Epithelial cell of proximal tubule (primary cell): ENCODE measurements at places on chromosomes 3 and 15.

- DNase-seq = no peak
Observed at GRCh38 chr3:113174801-113175485, 36.4 kb upstream of the BOC start.

GRCh38 chr3:15271785-15272381, 60.5 kb downstream of the SH3BP5 start:
- no peak for DNase-seq

DNA sequence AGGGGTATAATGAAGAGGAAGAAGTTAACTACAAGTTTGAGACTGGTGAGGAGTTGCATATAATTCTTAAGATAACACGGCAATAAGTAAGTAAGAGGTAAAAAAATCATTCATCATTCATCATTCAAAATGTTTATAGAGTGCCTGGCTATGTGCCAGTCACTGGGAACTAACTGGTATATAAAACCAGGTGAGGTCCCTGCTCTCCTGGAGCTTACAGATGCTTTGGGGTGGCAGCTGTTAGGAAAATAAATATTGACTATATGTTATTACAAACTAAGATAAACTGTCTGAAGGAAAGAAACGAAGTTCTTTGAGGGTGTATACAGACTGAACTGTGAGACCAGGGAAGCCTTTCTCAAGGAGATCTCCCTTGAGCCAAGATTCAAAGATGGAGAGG, 2.9 kb downstream of the CASR start:
- DNase-seq = no peak

GRCh38 chr3:183779896-183780465, 45.4 kb downstream of the MAP6D1 start:
- DNase-seq = no peak

- DNase-seq = no peak
Observed at GRCh38 chr15:100335335-100335999, 6.3 kb downstream of the ADAMTS17 start.

DNA sequence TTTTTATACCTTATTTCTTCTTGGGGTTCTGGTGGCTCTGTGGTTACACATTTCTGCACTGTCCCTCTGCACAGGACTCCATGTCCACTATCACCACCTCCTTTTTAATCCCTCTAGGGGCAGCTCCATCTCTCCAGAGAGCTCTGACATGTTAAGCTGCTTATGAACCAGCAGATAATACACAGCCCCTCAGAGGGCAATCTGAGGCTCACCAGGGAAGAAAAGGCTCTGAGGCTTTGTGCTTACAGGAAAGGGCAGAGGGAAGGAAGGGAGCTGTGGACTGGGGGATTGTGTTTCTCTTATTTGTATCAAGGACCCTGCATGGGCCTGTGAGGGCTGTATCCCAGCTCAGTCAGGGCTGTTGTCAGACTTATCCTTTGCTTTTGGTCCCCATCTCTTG, 164.5 kb downstream of the EPHB1 start:
- no peak for DNase-seq

GRCh38 chr15:60803059-60803458, 324.1 kb upstream of the ICE2 start:
- DNase-seq = no peak

DNA sequence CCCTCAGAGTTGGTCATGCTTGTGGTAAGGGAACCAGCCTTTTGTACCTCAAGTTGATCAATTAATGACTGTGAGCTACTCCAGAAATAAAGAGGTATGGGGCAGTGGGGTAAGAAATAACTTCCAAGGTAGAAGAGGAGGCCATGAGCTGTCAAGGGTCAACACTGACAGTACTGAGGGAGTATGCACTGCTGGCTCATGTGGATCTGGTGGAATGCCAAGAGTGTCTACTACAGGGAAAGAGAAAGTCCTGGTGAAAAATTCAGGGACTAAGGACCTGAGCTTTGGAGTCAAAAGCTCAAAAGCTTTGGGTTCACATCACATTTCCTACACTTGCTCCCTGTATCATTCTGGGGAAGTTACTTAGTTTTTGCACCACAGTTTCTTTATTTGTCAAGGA, 154.9 kb downstream of the SEMA6D start:
- no peak for DNase-seq

- no peak for DNase-seq
Observed at GRCh38 chr3:52234516-52235447, 4.2 kb downstream of the TWF2 start.

DNA sequence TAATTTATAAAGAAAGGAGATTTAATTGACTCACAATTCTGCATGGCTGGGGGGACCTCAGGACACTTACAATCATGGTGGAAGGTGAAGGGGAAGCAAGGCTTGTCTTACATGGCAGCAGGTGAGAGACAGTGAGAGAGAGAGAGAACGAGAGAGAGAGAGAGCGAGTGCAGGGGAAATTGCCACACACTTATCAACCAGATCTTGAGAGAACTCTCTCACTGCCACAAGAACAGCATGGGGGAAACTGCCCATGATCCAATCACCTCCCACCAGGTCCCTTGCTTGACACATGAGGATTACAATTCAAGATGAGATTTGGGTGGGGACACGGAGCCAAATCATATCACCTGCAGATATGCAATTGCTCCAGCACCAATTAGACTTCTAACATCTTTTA, 7.1 kb upstream of the RPL39L start:
- DNase-seq = no peak

DNA sequence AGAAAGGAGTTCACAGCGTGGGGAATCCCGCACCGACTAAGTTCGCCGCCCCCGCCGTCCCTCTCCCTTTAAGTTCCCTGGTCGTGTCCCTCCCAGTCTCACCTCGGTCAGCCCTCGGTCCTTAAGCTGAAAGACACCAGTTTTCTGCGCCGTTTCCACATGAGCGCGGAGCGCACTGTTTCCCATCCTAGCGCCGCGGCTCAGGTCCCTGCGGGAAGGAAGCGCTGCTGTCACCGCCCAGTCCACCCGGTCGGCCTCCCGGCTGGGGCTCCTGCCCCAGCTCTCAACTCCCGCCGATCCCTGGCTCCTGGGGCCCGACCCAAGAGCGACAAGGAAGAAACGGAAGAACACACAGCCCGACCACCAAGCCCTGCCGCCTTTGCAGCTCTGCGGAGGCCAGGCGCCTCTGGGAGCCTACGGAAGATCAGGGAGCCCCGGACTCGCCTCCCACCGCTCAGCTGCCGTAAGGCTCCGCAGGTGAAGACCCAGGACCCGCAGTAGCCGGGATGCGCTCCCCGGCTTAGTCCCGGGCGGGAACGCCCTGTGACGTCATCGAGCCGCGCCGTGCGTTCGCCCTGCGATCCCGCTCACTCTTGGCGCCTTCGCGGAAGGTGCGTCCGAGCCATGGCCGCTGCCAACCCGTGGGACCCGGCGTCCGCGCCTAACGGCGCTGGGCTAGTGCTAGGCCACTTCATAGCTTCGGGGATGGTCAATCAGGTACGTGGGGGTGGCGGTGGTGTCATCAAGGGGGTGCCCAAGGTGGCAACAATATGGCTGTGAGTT, at the start of the genes HAUS2 and LRRC57:
Gene HAUS2, plus strand, starts transcription at position 590 of the 783 bp plus-strand sequence. Its CDS starts 35 bp downstream, at position 625.
Gene LRRC57, minus strand, starts transcription at position 545 of the 783 bp plus-strand sequence. Its CDS starts 359 bp downstream, at position 186.
- DNase-seq = peak; percentile 10

GRCh38 chr15:63553388-63553791, 43.8 kb upstream of the FBXL22 start:
- peak; percentile 91 for DNase-seq

DNA sequence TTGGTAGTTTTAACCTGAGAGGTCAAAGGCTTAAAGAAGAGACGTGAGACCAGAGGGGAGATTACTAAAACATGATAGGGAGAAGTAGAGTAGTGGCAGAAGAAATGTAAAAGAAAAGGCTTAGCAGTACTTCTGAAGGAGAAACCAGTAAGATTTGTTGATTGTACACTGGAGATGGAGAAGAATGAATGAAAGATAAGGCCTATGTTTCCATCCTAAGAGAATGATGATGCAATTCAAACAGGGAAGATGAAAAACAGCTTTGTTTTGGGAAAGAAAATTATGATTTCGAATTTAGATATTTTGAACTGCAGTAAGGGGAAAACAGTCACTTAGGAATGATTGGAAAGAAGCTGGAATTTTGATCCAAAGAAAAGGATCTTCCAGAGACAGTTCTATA, 97.4 kb upstream of the PLXND1 start:
- no peak for DNase-seq

DNA sequence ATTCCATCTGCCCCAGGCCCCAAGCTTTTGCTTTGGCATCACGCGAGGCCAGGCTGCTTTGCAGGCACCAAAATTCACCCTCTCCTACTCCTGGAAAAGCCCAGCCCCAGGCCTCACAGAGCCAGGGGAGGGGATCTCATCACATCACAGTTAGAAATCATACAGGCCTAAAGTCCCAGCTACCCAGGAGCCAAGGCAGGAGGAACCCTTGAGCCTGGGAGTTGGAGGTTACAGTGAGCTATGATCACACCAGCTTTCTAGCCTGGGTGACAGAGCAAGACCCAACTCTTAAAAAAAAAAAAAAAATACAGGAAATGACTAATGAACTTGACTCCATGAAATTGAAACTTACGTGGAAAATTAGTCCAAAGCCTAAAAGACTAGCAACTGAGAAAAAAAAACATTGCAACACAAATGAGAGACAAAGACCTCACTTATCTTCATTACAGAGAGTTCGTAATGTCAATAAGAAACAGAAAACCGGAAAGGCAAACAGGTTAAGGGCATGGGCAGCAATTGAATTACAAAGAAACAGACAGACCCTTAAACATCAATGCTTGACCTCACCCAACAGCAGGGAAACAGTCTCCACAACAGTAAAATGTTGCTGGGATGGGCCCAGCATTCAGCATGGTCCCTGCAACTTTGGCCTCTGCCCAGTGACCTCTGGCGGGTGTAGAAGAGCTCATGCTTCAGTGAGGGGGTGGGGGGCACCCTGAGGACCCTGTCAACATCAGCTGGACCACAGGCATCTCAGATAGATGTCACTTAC, 151.5 kb downstream of the LRRK1 start:
- DNase-seq = peak; percentile 52

GRCh38 chr15:63369781-63370180, 11.9 kb downstream of the CA12 start:
- no peak for DNase-seq

GRCh38 chr3:30862004-30862403, 32.5 kb downstream of the GADL1 start:
- DNase-seq = no peak

- DNase-seq = no peak
Observed at GRCh38 chr3:184059424-184059823, 6.6 kb downstream of the HTR3C start.

DNA sequence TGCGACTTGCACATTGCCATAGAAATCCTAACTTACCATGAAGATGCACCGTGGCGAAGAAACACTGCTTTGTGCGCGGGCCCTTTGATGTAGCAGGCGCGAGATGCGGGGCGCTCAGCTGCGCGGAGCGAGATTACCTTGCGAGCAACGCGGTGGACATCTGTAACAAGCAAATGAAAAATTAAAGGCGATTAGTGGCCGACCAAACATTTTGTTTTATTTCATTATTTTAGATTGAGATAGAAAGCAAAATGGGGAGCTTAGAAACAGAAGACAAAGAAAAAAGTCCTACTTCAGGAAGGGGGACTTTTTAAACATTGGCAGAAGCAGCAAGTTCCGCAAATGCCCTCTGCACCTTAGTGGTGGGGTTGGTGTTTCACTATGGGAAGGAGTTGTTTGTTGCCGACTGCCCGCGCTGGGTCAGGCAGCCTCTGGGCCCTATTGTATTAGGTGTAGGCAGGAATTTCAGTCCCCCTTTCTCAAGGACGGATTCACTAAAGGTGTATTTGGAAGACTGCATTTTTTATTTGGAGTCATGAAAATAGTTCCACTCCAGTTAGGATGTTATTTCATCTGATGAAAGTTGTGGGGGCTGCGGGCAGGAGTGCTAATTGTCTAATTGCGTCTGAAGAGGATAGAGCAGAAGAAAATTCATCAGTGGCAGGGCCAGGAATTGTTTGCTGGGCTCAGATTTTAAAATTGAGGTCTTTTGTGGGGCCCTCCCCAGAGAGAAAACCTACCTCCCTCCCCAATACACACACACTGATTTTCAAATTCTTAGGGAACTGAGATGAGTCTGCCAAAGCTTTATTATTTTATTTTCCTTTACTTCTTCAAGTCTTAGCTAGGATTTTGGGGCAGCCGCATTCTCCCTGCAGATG, 17.4 kb downstream of the ZIC4 start:
- DNase-seq = no peak

DNA sequence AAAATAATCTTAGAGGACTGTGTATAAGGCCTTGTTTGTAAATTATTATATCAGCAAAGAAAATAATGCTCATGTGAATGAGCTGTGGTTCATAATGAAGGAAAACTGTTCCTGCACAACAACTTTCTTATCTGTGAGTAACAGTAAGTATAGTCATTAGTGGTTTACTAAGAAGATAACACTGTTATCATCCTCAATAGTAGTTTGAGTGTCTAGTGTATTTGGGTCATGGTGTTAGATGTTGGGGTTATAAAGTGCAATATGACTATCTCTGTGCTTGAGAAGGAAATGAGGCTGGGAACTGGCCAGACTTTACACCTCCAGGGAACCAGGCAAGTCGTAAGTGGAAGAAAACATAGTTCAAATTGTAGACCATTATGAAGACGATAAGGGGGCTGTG, 15.6 kb downstream of the VPS8 start:
- no peak for DNase-seq

DNA sequence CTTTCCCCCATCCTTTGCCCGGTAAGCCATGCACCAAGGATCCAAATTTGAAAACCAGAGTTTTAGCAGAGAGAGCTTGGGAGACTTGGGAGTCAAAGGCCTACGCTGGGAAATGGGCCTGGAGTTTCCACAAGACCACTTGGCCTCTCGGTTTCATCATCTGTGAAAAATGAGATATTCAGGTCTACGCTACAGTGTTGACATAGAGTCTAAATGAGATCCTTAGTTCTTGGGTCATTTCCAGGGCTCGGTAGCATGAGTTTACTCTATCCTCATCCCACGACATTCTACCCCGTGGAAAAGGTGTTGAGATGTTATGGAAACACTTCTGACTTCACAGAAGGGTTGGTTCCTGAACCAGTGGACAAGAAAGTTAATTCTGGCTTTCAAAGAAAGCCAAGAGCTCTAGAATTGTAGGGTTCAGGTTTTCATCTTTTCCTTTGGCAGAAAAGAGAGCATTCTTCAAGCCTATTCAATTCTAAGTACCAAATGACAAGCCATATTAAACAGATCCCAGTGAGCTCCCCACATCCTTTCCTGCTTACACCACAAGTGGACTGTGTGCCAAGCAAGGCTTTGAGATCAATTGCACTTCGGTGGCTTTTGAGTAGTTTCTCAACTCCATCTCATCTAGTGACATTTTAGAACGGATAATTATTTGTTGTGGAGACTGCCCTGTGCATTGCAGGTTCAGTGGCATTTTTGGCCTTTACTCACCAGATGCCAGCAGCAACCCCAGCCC, 219.7 kb downstream of the SLCO3A1 start:
- no peak for DNase-seq

- no peak for DNase-seq
Observed at GRCh38 chr3:41573591-41573990, 374.3 kb downstream of the CTNNB1 start.

DNA sequence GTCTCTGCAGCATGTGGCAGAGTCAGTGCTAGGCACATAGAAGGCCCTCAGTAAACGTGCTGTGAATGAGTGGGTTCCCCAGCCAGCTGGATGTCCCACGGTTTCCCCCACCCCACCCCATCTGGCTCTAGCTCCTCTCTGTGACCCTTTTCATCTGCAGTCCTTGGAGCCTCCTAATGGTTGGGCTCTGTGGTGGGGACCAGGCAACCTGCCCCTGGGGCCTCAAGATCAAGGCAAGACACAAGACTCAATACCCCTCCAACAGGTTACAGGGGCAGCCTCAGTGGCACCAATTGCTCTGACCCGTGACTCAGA, 17.1 kb upstream of the CYP11A1 start:
- no peak for DNase-seq

- DNase-seq = peak; percentile 74
Observed at GRCh38 chr3:4712109-4712508, 219.0 kb downstream of the ITPR1 start.

- no peak for DNase-seq
Observed at GRCh38 chr3:115814778-115815380, 191.6 kb downstream of the GAP43 start.
